ENCODE measurements at places on chromosomes 2 and 18.

GRCh38 chr18:22020867-22021370 is 148.5 kb upstream of the GATA6 start:
- no peak for DNase-seq

GRCh38 chr2:3280683-3281520 is 96.7 kb downstream of the EIPR1 start:
- DNase-seq, result no peak

- DNase-seq, result no peak
These were observed 166.9 kb downstream of the GLI2 start for GRCh38 chr2:120902592-120902991.

DNA sequence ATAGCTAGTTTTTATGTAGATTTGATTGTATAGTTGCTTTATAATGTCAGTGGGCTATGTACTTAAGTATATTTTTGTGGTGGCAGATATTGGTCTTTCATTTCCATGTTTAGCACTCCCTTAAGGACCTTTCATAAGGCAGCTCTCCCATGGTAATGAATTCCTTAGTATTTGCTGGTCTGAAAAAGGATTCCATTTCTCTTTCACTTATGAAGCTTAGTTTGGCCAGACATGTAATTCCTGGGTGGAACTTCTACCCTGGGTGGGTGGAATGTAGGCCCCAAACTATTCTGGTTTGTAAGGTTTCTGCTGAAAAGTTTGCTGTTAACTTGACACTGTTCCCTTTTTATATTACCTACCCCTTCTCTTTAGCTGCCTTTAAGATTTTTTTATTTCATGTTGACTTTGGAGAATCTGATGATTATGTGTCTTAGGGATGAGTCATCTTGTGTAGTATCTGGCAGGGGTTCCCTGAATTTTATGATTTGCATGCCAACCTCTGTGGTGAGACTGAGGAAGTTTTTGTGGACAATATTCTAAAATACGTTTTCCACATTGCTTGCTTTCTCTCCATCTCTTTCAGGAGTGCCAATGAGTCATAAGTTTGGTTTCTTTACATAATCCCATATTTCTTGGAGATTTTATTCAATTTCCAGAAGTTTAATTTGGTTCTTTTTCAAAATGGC is 65.4 kb upstream of the VRK2 start:
- DNase-seq, result no peak

- DNase-seq, result no peak
These were observed 1.6 kb downstream of the ATOH8 start for GRCh38 chr2:85755122-85756027.

GRCh38 chr2:20356042-20356441 is 5.4 kb upstream of the PUM2 start:
- no peak for DNase-seq

DNA sequence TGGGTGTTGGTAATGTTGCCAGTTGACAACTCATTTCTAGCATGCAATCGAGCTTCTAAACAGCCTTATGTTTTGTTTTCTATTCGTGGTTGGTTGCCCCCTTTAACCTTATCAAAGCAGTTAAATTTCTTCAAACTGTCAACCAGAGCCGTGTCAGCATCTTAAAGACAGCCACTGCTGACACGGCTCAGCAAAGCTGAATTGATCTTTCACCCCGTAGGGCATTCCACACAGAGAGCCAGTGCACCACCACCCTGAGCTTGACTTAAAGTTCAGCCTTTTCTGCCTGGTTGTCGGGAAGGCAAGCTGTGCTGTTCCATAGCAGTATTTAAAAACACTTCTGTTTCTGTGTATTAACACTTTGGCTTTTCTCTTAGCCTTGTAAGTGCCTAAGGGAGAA is 355.0 kb upstream of the CHST9 start:
- DNase-seq, result no peak

- DNase-seq, result no peak
These were observed 62.9 kb upstream of the SERPINE2 start for GRCh38 chr2:224101820-224102630.
